ENCODE measurements at places on chromosomes 2 and 18.

- no peak for DNase-seq
Observed at GRCh38 chr18:24157855-24158254, 19.0 kb downstream of the CABYR start.

DNA sequence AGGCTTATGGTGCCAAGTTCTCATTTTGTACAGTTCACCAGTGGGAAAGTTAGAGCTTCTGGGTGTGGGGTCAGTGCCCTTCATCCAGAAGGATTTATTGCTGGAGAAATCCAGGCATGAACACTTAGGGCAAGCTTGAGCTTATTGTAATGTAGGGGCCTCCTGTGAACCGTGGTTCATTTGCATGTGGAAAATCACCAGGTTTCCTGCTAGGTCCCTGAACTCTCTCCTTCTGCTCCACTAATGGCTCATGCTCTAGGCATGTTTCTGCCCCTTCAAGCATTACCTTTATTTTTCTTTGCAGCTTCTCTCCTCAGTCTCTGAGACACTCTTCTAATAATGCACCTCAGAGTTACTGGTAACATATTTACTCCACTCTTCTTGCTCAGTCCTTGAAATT, 79.3 kb upstream of the FAM98A start:
- DNase-seq: no peak

GRCh38 chr2:120896901-120897300, 161.2 kb downstream of the GLI2 start:
- no peak for DNase-seq

DNA sequence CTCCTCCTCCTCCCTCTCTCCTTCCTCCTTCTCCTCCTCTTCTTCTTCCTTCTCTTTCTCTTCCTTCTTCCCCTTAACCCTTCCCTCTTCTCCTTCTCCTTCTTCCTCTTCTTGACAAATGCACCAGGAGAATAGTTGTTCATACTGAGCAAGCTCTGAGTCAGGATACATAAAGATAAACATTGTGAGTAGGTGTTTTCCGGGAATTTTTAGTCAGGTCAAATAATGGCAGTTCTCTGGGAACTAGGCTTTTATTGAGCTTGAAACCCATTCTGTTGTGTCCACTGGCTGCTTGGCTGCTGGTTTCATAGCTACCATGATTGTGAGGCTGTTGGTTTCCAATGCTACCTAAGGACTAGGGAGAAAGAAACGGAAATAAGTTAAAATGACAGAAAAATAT, 1144.7 kb upstream of the DDX18 start:
- DNase-seq: no peak

DNA sequence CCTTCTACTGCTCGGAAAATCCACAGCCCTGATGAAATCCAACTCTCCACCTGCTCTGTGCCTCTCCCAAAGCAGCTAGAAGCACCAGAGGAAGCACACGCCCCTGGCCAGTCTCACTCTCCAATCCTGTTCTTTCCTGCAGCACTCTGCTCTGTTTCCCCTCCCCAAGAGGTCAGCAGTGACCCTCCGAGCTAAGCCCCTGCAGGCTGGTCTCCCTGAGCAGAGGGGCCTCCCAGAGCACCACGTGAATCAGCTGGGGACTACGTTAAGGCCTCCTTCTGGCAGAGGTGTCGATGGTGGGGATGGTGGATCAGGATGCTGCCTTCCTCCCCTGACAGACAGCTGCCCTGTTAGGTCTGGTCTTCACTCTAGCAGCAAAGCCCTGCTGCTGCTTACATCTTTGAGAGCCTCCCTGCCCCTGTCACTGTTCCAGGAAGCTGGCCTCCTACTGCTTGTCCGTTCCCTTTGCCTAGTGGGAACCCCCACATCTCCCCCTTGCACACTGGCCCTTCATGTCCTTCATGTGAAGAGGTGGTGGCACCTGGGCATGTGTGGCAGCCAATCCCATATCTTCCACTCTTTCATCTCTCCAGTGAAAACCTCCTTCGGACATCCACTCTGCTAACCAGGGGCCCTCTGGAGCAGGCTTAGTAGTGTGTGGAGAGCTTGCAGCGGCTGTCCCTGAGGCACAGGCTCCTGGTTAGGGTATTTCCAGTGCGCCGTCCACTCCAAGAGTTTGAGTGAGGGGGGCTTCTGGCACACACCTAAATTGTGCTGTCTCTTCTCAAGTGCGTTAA, 307.5 kb upstream of the HS6ST1 start:
- DNase-seq: no peak

DNA sequence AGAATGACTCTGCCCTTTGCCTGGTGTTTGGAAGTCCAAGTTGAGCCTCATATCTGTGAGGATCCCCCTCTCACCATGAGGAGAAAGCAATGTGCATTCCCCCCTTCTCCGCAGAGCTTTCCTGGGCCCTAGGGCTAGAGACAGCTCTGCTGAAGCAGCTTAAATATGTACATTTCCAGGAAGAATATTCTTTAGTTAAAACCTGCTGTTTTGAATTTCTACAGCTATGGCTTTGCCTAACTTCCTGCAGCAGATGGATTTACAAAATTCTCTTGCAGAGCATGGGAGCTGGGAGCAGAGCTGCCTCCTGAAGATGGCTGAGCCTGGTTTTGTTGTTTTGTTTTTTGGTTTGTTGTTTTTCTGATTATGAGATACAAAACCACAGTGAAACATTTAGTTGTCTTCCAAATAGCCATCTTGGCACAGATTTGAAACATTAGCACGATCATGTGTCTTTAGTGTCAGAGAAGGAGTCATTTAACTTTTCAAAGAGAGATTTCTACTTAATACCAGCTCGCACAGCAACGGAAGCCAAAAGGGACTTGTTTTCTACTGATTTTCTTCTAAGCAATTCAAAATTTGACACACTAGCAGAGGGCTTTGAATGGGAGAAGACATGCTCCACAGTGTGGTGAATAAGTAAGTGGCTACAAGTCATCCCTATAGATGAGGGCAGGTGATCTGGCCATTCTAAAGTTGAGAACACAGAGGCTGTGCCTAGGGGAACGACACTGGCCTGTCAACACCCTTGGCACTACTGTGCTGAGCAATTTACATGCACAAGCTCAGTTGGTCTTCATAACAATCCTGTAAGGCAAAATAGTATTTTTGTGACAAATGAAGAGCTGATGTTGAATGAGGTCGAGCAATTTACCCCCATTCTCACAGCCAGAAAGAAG, 222.6 kb downstream of the MREG start:
- DNase-seq: no peak

DNA sequence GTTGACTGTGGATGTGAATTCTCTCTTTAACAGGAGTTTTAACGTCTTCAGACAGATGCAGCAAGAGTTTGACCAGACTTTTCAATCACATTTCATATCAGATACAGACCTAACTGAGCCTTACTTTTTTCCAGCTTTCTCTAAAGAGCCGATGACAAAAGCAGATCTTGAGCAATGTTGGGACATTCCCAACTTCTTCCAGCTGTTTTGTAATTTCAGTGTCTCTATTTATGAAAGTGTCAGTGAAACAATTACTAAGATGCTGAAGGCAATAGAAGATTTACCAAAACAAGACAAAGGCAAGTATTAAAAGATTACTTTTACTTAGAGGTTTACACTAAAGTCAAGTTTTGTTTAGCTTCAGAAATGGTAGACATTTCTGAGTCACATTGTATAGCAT, 30.2 kb upstream of the TYMS start:
- no peak for DNase-seq

DNA sequence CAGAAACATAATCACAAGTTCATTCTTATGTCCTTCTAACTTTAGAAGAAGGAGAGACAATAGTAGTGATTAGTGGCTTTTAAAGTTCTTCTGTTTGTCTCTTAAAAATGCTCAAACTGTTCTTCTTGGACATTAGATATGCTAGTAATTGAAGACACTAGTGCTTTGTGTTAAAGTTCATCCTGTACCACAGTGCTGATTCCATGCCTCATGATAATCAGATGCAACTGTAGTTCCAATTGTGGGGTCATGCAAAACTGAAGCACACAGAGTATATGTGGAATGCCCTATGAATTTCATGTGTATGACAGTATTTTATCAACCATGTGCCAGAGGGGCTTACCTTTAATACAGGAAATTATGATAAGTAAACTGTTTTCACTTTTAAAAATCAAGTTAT, 11.4 kb upstream of the KCNJ13 start:
- DNase-seq: no peak

DNA sequence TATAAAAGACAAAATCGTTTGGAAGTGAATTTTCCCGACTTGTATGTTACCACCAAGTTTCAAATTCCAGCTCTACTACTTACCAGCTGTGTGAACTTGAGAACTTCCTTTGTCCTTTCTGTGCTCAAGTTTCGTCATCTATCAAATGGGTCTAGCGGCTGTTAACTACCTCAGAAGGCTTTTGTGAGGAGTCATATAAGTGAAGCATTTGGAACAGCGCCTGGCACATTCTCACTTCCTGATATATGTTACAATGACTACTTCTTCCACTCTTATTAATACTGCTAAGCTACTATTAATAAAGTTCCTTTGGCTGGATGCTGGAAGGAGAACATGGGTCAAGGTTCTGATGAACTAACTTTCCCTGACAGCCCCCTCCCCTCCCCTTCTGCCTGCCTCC, 104.5 kb downstream of the MEIS1 start:
- DNase-seq: no peak

DNA sequence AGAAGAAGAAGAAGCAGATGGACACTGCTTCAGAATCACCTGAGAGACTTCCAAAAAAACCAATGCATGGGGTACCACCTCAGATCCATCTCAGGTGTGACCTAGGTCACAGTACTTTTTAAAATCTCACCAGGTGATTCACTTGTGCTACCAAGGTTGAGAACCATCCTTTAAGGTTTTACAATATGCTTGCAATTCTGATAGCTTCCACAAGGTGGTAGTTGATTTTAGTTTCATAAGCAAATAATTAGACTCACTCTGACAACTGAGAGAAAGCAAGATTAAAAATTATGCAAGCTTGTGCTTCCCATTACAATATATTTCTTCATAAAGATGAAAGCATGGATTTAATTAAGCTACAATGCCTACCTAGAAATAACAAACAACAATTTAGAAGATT, 355.1 kb downstream of the EN1 start:
- DNase-seq: no peak

GRCh38 chr18:10680271-10680596, 154.4 kb downstream of the NAPG start:
- no peak for DNase-seq

DNA sequence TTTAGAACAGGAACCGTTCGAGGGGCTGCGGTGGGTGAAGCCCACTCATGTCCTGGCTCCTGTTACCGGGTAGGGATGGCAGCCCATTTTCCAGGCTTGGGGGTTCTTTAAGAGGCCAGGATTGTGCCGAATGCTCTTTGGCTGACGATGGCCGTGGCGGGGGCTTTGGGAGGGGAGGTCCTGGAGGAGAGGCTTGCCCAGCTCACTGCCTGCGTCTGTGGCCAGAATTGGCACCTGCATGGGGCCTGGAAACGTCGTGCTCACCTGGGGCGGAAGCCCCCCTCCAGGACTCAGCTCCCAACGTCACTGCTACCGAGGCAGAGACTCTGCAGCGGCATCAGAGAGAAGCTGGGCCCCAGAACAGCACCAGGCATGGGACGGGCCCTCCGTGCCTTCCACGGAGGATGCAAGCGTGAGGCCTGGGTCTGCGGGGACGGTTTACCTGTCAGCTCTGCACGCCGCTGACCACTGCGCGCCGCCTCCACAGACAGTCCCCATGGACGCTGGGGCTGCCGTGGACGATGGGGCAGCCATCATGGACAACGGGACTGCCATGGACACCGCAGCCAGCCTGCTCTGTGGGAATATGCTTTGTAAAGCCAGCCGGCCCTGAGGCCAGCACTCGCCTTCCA, 82.9 kb downstream of the NFATC1 start:
- no peak for DNase-seq
